PC-3 (cell line): ENCODE measurements at places on chromosomes 3 and 15. TPM values are rescaled to one million over a fixed set of nuclear protein-coding genes. Genes with fewer than 3 reads are reported as not detected.

The HACD3 gene
- 53.0 and 64.9 TPM in 2 replicates for total RNA-seq

The ASB14 gene
- not detected in 2 replicates for total RNA-seq

The NMB gene
- total RNA-seq: 20.4 and 25.9 TPM in 2 replicates

The SLC30A4 gene
- total RNA-seq: 1.3 and 1.4 TPM in 2 replicates

The ITGB5 gene
- 67.2 and 89.4 TPM in 2 replicates for total RNA-seq

The ARRDC4 gene
- 7.1 TPM in 2 replicates for total RNA-seq

DNA sequence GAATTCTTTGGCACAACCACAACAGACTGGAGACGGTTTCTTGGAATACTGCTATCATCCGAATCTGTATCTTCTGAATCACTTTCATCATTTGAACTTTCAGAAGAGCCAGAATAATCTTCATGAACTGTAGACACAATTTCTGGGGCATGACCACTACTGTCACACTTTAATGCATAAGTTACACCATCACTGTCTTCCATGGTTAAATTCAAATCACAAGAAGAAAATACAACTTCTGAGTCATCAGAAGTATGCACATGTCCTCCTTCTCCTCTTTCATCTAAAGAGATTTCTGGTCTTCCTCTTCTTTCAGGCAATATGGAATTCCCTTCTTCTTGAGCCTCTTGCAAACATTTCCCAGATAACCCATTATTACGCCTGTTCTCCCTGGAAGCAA lies 42.5 kb downstream of the SETD2 start:
- DNase-seq: no peak

DNA sequence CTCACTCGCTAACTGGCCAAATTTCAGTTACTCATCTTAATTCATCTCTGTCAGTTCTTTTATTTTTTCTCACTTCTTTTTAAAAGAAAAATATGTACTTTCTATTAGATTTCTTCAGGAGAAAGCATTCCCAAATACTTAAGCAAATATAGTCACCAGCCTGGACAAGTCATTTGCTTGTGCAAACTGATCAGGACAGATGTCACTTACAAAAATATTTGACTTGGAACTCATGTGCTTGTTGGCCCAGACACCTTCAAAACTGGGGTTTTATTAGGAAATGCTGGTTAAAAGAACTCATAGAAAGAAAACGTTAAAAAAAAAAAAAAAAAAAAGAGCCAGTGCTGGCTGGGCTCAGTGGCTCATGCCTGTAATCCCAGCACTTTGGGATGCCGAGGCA lies 31.3 kb upstream of the FOXP1 start:
- DNase-seq: no peak

DNA sequence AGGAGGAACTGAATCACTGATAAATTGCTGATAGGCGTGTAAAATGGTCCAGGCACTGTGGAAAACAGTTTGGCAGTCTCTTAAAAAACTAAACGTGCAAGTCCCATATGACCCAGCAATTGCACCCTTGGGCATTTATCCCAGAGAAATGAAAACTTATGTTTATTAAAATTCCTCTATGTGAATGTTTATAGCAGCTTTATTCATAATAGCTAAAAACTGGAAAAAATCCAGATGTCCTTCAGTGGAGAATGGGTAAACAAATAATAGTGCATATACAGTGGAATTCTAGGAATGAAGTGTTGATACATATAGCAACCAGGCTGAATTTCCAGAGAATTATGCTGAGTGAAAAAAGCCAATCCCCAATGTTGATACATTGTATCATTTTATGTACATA lies 482.2 kb upstream of the PDZRN3 start:
- no peak for DNase-seq

GRCh38 chr15:64454282-64454681 lies 6.1 kb upstream of the ZNF609 start:
- no peak for DNase-seq

GRCh38 chr15:64687172-64687571 lies 88.2 kb downstream of the RBPMS2 start:
- no peak for DNase-seq

DNA sequence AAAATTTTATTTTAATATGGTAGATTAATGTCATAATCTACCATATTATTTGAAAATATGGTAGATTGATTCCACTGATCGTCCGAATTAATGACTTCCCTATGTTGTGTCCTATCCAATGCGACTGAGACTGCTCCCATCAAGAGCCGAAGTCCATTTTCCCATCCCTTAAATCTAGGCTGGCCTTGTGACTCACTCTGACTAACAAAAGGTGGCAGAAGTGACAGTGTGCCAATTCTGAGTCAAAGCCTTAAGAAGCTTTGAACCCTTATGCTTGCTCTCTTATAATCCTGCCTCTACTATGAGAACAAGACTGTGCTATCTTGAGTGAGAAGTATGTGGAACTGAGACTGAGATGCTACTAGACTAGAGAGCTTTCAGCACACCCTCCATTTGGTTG lies 387.2 kb downstream of the ROBO1 start:
- DNase-seq: peak; percentile 25

- DNase-seq: peak; percentile 69
Observed at GRCh38 chr15:69478259-69478781, 25.7 kb downstream of the RPLP1 start.

DNA sequence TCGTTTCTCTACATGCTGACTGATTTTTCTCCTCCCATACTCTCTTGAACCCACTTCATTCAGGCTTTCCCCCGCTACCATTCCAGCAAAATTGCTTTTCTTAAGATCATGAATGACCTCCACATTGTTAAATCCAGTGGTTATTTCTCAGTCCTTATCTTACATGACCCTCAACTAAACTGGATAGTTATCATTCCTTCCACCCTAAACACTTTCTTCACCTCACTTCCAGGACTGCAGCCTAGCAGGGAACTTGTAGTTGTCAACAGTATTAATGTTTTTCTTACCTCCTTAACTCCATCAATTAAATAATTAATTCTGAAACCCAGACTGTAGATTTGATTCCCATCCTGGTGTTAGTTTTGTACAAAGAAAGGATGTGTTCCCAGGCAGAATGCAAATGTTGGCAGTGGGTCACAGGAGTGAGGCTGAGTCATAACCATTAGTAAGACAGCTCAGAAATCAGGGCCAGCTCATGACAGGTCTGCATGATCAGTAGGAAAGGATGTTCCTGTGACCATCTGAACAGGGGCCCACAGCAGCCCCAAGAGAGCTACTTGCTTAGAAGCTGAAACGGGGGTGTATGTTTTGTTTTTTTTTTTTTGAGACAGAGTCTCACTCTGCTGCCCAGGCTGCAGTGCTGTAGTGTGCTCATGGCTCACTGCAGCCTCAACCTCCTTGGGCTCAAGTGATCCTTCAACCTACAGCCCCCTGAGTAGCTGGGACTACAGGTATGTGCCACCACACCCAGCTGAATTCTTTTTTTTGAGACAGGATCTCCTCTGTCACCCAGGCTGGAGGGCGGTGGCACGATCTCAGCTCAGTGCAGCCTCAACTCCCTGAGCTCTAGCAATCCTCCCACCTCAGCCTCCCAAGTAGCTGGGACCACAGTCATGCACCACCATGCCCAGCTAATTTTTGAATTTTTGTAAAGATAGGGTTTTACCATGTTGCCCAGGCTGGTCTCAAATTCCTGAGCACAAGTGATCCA lies 9.1 kb downstream of the BCL2L10 start:
- DNase-seq: peak; percentile 87

- DNase-seq: peak; percentile 29
Observed at GRCh38 chr15:51312166-51313073, 26.0 kb downstream of the CYP19A1 start.

- peak; percentile 45 for DNase-seq
Observed at GRCh38 chr3:45545476-45545875, 49.1 kb upstream of the LIMD1 start.

DNA sequence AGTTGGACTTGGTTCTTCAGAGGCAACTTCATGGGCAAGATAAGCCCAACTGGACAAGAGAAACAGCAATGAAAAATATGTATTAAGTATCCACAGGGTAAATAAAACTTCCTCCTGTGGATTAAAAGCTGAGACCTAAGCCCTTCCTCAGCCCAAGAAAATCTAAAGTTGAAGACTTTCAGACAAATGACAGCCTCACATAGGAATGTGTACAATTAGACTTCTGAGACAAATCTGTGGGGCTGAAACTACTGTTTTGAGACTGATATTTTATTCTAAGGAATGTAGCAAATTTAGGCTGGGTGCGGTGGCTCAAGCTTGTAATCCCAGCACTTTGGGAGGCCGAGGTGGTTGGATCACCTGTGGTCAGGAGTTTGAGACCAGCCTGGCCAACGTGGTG lies 74.2 kb upstream of the IL12A start:
- DNase-seq: no peak

- DNase-seq: no peak
Observed at GRCh38 chr3:136437043-136437442, 186.9 kb downstream of the PCCB start.

GRCh38 chr3:146019508-146019907 lies 141.5 kb downstream of the PLOD2 start:
- peak; percentile 73 for DNase-seq
